Mesothelial cell of epicardium (in vitro differentiated cells): ENCODE measurements at places on chromosomes 11 and 22. TPM values are rescaled to one million over a fixed set of nuclear protein-coding genes. Genes with fewer than 3 reads are reported as not detected.

DNA sequence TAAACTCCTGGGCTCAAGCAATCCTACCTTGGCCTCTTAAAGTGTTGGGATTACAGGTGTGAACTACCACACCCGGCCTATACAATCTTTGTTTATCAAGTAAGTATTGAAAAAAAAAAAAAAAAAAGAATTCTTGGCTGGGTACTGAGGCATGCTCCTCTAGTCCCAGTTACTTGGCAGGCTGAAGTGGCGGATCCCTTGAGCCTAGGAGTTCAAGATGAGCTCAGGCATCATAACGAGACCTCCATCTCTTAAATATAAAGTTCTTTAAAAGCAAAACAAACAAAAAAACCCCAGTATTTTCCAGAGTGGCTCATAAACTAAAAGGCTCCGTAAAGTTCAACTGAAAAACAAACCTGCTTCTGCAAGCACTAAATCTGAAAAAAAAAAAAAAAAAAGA is 50.3 kb upstream of the GAB2 start:
- no peak for DNase-seq

DNA sequence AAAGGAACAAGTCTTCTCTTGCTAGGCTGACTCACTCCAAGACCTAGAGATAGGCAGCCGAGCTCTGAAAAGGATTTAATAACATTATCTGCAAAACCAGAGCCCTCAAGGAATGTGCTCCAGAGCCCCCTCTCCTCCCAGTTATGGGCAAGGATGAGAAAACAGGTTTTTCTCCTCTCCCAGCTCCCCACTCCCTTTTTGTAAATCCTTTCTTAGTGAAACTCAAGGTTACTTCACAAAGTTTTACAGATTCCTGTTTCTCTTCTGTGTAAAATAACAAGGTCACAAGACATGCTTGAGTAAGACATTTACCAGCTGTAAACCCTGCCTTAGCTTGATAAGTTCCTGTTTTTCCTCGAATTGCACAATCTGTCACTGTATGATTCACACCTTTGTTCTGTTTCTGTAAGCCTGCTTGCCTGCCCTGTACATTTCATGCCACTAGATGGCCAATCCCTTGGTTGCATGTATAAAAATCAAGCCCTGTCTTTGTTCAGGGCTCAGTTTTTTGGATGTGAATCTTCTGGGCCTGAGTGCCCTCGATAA is 489.4 kb downstream of the KCNA4 start:
- no peak for DNase-seq

Gene PRR33
- total RNA-seq = not detected in 3 replicates

GRCh38 chr11:118167906-118168305 is 8.5 kb downstream of the SCN2B start:
- DNase-seq = no peak

DNA sequence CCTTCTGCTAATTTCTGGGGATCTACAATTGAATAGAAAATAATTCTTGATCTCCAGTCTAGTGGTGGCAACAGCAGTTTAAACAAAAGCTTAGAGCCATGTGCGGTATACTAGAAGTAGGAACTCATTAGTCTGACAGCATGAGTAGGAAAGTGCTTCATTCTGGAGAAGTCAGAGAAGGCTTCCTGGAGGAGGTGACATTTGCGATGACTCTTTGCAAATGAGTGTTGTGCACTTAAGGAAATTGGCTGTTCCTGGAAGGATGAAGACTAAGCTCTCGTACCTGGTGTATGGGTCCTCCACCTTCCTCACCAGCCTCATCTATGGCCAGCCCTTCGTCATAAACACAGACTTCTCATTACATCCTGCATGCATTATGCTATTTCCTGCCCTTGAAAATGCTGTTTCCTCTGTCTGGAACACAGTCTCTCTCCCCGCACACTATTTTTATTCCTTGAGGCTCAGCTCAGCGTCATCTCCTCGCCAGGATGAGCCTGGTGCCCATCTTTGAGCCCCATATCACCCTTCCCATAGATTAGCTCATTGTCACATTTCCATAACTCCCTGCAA is 132.9 kb downstream of the PKNOX2 start:
- no peak for DNase-seq

GRCh38 chr11:131985846-131986301 is 615.5 kb downstream of the NTM start:
- DNase-seq = no peak

- peak; percentile 57 for DNase-seq
These were observed 32.5 kb downstream of the PLEKHA7 start for GRCh38 chr11:16981651-16982194.

DNA sequence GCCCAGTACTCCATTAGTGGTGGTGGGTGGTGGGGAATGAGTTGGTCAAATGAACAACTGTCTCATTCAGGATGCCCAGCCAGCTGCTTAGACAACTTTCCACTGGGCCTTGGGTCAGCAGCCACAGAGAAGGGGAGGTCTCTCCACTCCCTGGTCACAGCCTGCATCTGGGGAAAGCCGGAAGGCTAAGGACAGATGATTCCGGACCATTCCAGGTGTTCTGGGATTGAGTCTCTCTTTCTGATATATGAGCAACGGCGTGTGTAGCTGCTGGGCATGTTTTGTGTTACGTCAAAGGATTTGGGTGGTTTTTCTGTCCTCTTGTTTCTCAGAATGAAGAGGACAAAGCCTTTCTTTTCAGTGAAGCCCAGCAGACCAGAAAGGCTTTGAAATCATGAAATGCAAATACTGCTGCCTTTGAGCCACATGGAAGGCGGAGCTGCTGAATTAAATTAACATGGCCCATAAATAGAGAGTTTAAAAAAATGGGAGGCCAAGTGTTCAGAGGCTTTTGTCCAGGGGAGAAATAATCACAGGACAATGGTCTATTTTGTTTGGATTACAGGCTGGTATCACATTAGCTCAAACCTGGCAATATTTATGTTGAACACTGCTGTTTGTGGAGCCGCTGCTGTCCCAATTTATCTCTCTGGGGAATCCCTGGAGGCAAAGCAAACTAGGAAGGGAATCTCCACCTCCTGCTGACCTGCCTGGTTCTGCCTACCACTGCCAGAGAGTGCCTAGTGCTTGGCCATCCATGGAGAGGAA is 234.4 kb upstream of the E2F8 start:
- DNase-seq = no peak

DNA sequence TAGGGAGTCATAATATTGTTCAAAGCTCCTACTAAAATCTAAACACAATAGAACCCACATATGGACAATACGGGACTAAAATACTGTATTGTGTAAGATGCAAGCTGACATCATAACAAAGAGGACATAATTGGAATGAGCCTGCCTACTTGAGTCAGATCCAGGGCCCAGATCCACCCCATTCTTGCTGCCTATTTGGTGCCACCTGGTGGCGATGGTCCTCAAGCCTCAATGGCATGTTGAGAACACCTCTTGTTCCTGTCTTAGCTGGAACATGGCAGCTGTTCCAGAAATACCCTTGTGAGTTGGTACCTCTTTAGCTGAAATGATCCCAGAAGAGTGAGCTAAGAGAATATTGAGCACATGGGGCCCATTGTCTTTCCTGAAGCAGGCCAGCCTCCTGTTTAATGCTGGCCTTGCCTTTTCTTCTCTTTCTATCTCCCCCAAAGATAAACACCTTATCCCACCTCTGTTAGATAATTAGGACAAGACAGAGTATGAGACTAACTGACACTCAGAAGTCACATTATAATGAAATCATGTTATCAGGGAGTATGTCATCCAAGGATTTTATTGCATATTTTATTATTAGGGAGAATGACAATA is 680.9 kb upstream of the ANO5 start:
- peak; percentile 80 for DNase-seq

DNA sequence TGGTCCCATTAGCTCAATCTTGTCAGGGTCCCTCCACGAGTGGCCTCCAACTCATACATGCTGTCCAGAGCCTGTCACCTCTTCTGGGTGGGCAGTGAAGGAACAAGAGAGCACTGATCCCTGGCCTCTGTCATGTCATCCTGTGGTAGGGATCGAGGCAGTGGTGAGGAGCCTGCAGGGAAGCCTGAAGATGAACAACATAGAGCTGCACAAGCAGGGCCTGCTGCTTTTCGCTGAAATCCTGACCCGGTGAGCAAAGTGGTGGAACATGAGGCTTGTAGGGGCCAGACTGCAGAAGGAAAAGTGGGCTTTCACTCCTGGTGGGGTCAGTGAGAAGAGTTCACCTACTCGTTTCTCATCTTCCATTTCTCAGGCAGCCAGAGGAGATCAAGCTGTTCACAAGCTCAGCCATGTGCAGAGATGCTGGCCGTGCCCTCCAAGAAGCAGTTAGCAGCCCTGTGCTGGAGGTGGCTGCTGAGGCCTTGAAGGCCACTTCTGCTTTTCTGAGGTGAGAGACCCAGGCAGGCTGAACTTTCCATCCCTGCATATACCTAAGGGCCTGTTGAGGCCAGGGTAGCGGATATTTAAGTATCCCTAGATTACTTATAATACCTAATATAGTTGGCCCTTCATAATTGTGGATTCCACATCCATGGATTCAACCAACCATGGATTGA is 32.9 kb downstream of the MEI1 start:
- DNase-seq = no peak

GRCh38 chr11:80899381-80899780 is 1458.6 kb upstream of the TENM4 start:
- DNase-seq = no peak

- DNase-seq = no peak
These were observed 3.4 kb upstream of the RCOR2 start for GRCh38 chr11:63920126-63920938.

Gene UBQLN3
- 0.63 to 1.2 TPM (median 0.71 TPM) in 3 replicates for total RNA-seq

Gene MS4A7
- total RNA-seq = not detected in 3 replicates

DNA sequence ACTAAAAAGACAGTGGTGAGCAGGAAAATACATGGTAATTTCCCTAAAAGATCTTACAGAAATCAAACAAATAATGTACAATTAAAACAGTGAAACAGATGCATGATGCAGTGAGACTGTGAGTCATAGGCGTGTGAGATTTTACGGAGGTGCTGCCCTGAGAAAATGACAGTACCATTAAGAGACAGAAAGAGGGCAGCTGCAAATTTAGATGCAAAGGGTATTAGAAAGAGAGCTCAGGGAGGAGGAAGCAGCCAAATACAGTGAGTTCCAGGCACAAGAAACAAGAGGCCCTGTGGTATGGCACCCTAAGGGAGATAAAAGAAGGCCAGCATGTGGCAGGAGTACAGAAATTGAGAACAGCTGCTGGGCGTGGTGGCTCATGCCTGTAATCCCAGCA is 88.5 kb upstream of the FIBIN start:
- DNase-seq = no peak

Gene RAB30
- 7.6 to 10.3 TPM (median 9.9 TPM) in 3 replicates for total RNA-seq

Gene GLYATL2
- not detected in 3 replicates for total RNA-seq

DNA sequence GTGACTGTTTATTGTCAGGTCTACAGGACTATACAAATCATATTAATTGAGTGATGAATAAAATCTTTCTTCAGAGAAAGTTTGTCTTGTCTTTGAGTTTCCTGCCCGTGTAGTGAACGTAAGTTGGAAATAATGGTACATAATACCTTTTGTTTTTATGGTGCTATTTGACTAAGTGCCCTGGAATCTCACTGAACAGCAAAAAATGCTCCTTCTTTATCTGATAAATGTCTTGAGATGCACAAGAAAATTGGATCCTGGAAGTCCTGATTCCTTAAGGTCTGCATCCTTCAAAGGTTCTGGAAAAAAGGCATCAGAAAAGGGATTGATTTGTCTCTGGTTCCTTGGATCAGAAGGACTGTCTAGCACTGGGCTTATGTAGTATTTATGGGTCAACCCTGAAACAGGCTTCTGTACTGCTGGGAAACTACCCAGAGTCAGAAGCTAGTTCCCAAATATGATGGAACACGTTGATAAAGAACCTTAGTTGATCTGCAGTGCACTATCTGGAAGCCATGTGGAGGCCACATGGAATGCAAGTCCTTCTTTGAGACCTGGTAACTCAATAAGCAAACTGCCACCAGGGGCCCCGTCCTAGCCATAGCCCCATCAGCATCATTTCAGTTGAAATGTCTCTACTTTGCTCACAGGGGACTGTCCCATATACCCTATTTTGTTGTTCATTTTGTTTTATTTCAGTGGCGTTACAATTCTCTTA is 100.6 kb upstream of the CD44 start:
- no peak for DNase-seq

DNA sequence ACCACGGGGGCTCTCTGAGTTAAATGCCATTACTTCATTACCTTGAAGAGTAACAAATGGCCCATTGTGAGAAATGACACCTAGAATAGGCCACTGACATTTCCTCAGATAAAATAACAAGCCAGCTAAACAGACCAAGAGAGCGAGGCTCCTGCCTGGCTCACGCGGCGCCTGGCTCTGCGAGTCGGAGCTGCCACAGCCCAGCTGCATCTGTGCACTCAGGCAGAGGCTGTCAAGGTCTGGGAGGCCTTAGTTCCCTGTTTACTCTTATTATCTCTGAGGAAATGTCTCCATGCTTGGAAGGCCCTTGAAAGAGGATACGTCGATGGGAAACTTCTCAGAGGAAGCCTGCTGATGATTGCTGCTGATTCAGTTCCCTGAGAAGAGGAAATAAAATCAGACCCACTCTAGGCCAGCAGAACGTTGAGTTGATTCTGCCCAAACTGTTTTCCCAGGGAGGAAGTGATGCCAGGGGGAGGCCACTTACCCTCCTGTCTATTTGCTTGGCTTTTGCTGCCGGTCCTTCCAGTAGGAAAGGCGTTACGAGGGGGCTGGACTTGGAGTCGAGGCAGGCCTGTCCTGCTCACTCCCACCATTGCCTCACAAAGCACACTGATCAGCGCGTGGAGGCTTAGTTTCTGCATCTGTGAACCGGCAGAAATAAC is 208.8 kb downstream of the TBC1D22A start:
- no peak for DNase-seq

- no peak for DNase-seq
These were observed 6.8 kb upstream of the RGL4 start for GRCh38 chr22:23684026-23684425.

GRCh38 chr11:45398325-45398724 is 112.2 kb upstream of the SYT13 start:
- DNase-seq = no peak

GRCh38 chr11:133041928-133042882 is 490.1 kb downstream of the OPCML start:
- no peak for DNase-seq

GRCh38 chr11:37496201-37496600 is 898.2 kb upstream of the RAG2 start:
- DNase-seq = no peak

GRCh38 chr11:46677991-46678740 is 22.3 kb downstream of the ARHGAP1 start:
- DNase-seq = no peak

DNA sequence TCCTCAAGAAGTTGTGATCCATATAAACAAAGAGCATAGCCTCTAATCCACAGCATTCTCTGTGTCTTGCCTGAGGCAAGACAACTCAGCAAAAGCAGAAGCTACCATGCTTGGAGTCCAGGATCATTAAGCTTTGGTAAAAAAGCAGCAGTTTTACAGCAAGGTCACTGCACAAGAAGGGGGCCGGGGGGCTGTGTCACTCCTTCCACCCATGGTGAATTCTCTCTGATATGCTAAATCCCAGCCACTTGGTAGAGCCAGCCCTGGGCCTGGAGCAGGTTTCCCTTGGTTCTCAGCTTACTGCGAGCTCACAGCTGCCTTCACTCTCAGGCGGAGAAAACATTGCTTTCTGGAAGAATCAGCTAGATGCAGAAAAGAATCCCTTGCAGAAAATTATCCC is 144.7 kb downstream of the TENM4 start:
- no peak for DNase-seq

DNA sequence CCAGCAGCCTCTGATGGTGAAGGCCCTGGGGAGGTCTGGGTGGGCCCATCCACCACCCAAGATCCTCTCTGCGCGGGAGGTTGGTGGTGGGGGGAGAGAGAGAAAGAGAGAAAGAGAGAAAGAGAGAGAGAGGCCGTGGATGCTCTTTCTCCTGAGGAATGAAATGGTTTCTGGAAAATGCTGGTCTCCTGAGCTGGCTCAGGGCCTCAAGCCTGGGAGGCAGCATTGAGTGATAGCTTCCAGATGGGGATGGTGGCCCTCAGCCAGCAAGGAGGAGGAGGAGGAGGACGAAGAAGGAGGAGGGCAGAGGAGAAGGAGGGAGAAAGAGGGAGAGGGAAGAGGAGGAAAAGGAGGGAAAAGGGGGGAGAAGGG is 4.6 kb downstream of the TSPAN32 start:
- no peak for DNase-seq
